Epithelial cell of esophagus (primary cell): ENCODE measurements at places on chromosomes 5 and 9.

DNA sequence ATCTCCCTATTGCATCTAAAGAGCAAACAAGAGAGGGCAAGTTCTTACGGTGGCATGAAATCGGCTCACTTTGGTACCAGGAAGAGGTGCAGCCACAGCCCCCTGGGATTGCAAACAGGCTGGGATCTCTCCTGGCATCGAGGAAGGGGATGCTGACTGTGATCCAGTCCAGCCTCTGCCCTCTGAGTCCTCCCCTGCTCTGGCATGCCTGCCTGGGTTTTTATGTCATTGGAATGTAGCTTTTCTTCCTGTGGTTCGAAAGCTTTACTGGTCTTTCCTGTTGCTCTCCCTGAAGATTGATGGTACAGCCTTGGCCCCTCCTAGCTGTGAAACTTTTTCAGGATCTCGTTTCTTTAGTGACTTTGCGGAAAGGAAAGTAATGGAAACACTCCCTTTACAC is 6.6 kb downstream of the SLC46A2 start:
- peak; percentile 91 for DNase-seq

DNA sequence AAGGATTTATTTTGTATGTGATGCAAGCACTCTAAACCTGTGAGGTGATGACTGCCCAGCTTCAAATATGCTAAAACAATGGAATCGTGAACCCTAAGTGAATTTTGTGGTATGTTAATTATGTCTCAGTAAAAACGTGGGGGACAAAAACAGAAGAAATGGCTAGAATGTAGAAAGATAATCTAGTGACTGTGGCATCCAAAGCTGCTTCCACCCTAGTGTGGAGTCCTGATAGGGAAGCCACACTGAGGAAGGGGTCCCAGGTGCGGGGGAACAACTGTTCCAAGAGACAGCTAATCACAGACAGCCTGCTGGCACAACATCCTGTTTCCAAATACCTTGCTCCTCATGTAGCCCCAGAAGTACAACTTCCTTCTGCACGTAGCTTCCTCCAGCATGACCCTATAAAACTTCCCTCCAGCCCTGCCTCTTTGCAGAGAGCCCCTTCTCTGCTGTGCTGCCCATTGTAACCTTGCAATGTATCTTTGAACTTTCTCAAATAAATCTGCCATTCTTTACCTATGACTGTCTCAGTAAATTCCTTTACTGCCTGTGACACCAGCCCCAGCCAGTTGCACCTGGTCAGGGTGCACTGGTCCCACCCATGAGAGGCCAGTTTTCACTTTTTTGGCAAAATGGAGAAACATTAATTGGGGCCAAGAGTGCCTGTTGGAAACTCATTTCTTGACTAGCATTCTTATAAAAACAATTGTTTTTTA is 4.9 kb downstream of the GMCL2 start:
- no peak for DNase-seq

GRCh38 chr5:133665571-133665970 is 53.2 kb upstream of the FSTL4 start:
- DNase-seq = no peak

- no peak for DNase-seq
Observed at GRCh38 chr9:95085036-95085770, 232.3 kb downstream of the FANCC start.

DNA sequence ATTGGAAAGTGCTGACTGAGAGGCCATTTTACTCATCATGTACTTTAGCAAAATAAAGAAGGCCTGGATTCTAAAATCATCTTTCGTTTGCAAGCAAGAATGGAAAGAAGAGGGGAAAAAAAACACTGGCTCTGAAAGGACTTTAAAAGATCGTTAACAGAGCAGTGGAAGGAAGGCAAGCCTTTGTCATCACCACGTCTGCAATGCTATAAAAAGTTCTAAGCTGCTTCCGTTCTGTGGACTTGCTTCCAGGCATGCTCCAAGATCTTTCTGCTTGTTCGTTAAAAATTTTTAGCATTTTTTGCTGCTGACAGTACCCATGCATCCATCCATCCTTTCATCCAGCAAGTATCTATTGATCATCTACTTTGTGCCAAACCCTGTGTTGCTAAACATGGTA is 226.5 kb downstream of the GABBR2 start:
- DNase-seq = no peak

GRCh38 chr9:77872863-77873262 is 158.7 kb downstream of the GNAQ start:
- no peak for DNase-seq

DNA sequence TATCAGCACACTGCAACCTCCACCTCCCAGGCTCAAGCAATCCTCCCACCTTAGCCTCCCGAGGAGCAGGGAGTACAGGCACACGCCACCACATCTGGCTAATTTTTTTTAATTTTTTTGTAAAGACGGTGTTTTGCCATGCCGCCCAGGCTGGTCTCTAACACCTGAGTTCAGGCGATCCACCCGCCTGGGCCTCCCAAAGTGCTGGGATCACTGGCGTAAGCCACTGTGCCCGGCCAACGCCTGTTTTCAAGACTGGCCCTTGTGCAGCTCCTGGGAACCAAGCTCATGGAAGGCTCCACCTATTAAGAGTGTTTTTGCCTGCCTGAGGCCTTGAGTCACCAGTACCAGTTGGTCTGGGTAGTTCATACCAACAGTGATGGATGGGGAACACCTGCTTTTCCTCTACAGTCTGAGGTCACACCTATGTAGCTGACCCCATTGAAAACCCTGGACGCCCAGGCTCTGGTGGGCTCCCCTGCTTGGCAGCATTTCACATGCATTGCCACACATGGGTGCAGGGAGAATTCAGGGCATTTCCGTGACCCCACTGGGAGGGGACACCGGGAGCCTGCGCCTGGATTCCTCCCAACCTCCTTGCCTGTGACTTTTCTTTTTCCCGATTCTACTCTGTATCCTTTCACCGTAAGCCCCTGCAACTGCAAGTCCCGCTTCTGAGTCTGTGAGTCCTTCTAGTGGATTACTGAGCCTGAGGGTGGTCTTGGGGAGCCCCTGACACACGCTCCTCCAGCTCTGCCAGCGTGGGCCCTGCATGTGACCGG is 63.5 kb downstream of the ZNF354C start:
- peak; percentile 5 for DNase-seq

GRCh38 chr5:137656558-137656957 is 79.3 kb downstream of the KLHL3 start:
- DNase-seq = no peak

DNA sequence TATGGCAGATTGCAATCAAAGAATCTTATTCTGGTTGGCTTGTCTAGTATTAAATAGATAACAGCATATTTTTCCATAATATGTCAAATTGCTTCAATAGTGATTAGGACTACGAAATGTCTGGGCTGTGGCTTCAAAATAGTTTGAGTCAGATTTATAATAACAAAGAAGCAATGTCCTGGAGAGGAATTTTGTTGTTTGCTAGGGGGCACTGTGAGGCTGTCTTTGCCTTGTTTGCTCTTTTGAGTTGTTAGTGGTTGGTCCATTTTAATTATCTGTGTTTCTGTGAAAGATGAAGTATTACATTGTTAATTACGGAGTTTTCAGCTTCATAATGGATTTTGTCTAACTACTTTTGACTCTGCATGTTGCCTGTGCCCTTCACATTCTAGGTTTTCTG is 713.6 kb downstream of the TLE4 start:
- DNase-seq = peak; percentile 28

DNA sequence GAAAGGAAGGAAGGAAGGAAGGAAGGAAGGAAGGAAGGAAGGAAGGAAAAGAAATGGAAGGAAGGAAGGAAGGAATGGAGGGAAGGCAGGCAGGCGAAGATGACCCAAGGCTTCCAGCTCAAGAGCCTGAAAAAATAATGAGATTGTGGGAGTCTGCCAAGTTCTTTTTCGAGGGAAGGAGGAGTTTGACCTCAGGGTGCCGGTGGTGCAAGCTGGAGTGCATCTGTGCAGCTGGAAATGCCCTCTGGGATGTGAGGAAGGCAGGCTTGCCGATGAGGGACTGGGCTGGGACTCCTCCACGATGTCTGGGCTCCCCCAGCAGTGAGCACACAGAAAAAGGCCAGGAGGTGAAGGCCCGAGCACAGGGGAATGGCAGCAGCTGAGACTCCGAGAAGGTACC is 154.9 kb upstream of the DAPK1 start:
- DNase-seq = no peak
